Stimulated activated memory B cell treated with anti-CD40 and anti-IgM and Interleukin-4, amounts not matched to agents 10 μg/mL and 1 μg/mL and 100 μg/mL, for 72 hours (primary cell): ENCODE measurements at places on chromosomes 2 and 18.
A peak's percentile ranks its signal among the peaks of the same experiment; 100 is the strongest.

DNA sequence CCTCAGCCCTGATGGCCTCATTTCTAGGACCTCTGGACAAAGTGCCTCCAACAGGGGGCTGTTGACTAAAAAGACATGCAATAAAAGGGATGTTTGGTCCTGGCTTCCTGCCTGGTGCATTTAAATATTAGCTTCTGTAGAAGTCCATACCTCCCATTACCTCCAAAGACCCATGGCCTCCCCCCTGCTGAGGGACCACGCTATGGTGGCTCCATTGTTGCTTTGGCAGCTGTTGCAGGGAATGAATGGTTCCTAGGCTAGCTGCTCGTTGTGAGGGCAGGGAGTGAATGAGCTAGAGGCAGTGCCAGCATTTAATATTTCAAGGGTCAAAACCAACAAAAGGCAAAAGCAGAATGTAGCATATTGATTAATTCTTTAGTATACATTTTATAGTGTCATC lies 285.9 kb downstream of the SLC8A1 start:
- no peak for ATAC-seq

- ATAC-seq = no peak
Observed at GRCh38 chr18:29594493-29594892, 1417.6 kb upstream of the CDH2 start.

GRCh38 chr2:153462338-153462859 lies 16.2 kb downstream of the RPRM start:
- no peak for ATAC-seq

DNA sequence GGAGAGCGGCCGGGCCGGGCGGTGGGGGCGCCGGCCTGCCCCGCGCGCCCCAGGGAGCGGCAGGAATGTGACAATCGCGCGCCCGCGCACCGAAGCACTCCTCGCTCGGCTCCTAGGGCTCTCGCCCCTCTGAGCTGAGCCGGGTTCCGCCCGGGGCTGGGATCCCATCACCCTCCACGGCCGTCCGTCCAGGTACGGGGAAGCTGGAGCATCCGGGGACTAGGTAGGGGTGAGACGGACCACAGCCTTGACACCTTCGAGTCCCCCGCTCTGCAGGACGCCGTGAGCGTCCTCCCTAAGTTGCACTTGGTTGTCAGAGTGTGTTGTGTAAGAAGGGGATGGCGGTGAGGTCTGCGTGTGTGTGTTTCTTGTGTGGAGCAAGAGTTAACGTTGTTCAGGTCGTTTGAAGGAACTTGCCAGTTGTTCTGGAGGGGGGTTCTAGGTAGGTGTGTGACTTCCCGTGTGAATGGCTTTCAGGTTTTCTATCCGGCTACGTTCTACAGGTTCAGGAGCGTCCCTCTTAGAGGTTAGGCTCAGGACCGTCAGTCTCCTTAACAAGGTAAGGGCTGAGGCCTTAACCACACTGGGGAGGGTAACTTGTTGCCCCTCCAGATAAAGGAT lies 393 bp downstream of the IL1R1 start:
- no peak for ATAC-seq

GRCh38 chr18:79772108-79772864 lies 25.5 kb upstream of the KCNG2 start:
- ATAC-seq = no peak

GRCh38 chr2:100136310-100136709 lies 6.1 kb downstream of the AFF3 start:
- ATAC-seq = peak; percentile 71

GRCh38 chr2:207332480-207333212 lies 166.9 kb upstream of the KLF7 start:
- ATAC-seq = peak; percentile 55

DNA sequence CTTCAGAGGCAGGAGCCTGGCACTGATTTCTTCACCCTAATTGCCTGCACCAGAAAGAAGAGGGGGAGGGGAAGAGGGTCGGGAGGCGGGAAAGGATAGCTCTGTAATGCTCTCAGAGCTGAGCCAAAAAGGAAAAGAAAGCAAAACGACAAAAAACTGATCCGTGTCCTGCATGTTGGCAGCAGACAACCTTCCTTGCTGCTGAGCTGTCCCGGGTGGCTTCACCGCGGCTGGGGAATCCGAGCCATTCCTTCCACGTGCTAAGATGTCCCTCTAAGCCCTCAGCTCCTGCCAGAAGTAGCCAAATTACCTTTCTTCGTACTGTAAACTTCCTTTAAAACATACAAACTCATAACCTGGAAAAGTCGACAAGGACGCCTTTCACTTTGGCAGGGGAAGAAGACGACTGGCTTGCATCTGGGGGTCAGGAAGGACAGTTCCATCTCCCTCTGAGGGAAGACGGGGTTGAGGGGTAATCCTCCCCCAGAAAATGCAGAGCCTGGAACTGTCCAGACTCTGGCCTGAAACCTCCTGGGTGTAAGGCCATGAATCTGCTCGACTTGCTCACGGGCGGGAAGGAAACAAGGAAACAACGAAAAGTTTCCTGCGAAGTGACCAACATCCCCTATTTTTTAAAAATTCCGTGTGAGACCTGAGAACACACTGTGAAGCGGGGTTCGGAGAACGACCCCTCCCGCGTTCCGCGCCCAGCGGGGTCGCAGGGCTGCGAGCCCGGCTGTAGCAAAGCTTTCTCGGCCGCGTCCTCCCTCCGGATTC lies 7.7 kb downstream of the OTX1 start:
- ATAC-seq = no peak
